Suprapubic skin (tissue), 4 donors: ENCODE measurements at places on chromosomes 7 and 10. TPM values are rescaled to one million over a fixed set of nuclear protein-coding genes. Genes with fewer than 3 reads are reported as not detected.

DNA sequence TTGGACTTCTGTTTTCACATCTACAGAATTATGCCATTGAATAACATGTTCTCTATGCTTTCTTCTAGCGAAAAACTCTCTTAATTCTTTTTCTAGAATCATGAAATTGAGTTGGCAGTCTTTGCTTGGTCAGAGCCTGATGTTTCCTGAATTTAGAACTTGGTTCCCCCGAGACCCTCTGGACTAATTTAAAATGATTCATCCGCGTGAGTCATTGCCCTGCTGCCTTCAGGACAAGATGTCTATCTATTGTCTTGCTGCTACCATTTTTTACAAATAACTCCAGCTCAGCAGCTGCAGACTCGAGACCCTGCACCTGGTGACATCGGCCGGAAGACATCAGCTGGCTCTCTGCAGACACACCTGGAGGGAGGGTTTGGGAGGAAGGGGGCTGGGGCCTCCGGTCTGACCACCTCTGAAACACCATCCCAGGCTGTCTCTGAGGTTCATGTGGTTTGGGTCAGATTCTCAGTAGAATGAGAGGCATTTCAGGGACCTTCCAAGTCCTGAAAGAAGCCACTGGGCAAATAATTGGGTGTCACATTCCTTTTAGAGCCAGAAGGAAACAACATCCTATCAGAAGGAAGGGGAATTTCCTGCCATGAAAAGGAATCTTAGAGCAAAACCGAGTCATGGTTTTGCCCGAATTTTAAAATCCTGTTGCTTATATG lies 20.9 kb upstream of the KLF6 start:
- no peak for DNase-seq
- peaks cover 68% of the 10 kb centered on the region for H3K4me1 ChIP-seq

DNA sequence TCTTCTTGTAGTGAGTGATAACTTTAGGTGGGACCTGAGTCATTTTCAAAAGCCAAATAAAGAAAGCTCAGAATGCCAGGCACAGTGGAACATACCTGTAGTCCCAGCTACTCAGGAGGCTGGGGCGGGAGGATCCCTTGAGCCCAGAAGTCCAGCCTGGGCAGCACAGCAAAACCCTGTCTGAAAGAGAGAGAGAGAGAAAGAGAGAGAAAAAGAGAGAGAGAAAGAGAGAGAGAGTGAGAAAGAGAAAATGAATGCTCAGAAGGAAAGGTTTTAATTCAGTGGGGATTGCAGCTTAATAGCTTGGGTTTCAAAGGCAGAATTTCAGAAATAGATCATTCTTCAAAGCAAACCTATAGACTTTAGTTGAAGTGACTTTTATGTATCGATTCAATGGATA lies 25.7 kb downstream of the GPNMB start:
- no peak overlapping the region for H3K27ac ChIP-seq
- peaks cover 91% of the 10 kb centered on the region for H3K36me3 ChIP-seq
- H3K27me3 ChIP-seq, result no peaks in the 10 kb centered on the region

- no peak overlapping the region for H3K27ac ChIP-seq
- H3K36me3 ChIP-seq, result no peaks in the 10 kb centered on the region
- no peaks in the 10 kb centered on the region for H3K27me3 ChIP-seq
- no peak for DNase-seq
- H3K4me3 ChIP-seq, result no peak overlapping the region
Measured at GRCh38 chr7:69696054-69696591, 97.8 kb downstream of the AUTS2 start.

DNA sequence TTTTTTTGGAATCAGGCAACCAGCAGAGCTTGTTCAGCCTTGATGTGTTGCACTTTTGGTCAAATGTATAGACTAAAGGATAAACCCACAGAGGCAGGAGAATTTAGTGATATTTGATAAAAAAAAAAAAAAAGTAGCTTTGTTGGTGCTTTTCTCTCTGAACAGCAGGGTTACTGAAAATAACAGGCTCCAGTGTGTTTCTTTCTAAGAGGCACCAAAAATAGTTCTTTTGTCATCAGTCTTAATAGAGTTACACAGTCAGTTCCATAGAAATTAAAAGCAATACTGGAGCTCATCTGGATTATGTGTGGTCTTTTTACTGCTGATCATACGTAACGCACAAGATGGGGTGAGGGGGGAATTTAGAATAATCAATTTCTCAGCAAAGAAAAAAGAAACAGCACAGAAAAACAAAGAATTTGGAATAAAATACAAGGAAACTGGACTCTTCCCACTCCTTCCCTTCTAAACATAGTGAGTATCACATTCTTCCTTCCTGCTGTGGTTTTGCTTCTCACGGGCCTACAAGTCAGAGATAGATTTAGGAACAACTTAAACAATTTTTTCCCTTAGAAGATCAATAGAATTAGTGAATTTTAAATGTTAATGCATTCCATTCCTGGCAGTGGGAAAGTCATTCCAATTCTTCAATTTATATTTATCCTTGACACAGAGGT lies 178.8 kb upstream of the AKR1E2 start:
- no peak overlapping the region for H3K27ac ChIP-seq
- no peaks in the 10 kb centered on the region for H3K27me3 ChIP-seq
- H3K36me3 ChIP-seq, result no peaks in the 10 kb centered on the region

DNA sequence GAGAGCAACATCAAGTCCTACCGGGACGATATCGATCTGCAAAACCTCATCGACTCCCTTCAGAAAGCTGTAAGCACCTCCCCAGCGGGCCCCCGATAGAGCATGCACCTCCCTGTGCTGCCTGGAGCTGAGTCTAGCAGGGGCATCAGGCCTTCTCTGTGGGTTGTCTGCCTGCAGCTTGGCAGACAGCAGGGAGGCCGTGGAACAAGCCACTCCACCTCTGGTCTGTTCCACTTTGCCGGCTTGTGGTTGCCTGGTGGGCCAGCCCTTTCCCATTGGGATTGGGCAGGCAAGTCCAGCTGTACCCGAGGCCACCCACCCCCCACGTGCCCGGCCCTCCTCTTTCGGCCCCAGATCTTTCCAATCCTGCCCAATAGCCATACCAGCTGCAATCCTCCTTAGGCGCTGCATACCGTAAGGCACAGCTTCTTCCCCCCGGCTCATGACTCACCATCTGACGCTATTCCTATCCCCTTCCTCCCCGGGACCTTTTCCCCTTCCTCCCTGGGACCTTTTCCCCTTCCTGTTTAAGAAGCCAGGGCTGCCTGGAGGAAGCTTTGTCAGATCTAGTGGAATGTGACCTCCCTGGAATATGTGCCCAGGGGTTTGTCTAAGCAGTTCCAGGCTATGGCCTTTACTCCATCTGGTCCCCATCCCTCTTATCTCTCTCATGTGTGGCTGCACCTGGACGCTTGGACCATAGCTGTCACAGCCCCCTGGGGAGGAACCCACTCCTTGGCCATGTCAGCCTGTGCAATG lies 28.1 kb upstream of the SH2D4B start:
- no peak overlapping the region for H3K27ac ChIP-seq
- DNase-seq, result no peak
- H3K4me1 ChIP-seq, result peaks cover 34% of the 10 kb centered on the region
- H3K36me3 ChIP-seq, result peaks cover 82% of the 10 kb centered on the region
- no peak overlapping the region for H3K4me3 ChIP-seq
- no peaks in the 10 kb centered on the region for H3K27me3 ChIP-seq

- no peak overlapping the region for H3K4me3 ChIP-seq
- H3K27me3 ChIP-seq, result no peaks in the 10 kb centered on the region
- no peak overlapping the region for H3K27ac ChIP-seq
- peaks cover 10% of the 10 kb centered on the region for H3K36me3 ChIP-seq
- H3K4me1 ChIP-seq, result no peaks in the 10 kb centered on the region
Measured at GRCh38 chr7:30926313-30926712, 14.7 kb downstream of the AQP1 start.

DNA sequence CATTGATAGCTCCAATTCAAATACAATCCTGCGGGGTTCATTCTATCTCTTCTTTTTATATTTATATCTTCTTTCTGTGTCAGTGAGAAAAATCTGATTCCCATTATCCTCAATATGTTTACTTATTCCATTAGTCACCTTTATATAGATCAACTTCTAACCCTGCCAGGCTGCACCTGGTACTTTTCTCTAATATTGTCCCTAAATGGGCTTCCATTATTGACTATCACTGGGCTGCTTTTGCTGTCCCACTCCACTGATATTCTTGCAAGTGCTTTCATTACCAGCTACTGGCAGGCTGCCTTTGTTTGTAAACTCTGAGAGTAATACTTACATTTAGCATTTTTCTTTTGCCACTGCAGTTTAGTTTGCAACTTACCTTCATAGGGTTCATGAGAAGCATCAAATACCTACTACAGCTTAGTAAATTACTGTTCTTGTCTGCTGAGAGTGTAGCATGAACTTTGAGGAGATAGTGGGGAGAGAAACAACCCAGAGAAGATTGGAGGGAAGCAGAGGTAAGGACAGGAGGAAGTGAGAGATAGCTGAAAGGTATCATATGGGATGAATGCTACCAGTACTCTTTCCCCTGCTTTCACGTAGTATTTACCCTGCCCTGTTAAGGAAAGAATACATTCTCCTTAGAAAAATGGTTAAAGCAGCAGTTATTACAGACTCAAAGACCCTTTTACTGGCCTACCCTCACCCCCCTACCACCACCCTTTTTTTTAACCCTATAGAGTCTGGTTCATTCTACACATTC lies 119.1 kb downstream of the PHTF2 start:
- no peak overlapping the region for H3K27ac ChIP-seq
- no peak for DNase-seq
- H3K4me3 ChIP-seq, result no peak overlapping the region
- no peaks in the 10 kb centered on the region for H3K36me3 ChIP-seq
- no peaks in the 10 kb centered on the region for H3K4me1 ChIP-seq
- no peaks in the 10 kb centered on the region for H3K27me3 ChIP-seq

The MMD2 gene
- not detected for total RNA-seq

- H3K27ac ChIP-seq, result no peak overlapping the region
- H3K36me3 ChIP-seq, result no peaks in the 10 kb centered on the region
- peaks cover 20% of the 10 kb centered on the region for H3K4me1 ChIP-seq
- no peak overlapping the region for H3K4me3 ChIP-seq
Measured at GRCh38 chr10:50497758-50498157, 126.0 kb downstream of the SGMS1 start.

The ZNF727 gene
- total RNA-seq, result 1.9 TPM

DNA sequence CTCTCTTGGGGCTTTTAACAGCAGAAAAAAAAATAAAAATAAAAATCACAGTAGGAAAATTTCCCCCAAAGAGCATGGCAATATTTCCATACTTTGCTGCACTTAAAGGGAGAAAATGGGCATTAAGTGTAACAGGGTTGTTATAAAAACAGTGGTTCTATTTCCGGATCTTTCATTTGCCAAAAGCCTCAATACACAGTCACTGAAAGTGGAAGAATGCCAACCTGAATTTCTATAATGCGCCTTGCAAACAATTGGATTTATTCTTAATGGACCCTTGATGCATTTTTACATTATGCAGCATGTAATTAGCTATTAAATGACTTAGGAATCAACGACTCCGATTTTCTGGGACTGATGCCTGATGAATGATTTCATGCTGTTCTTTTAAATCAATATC lies 127.6 kb upstream of the NANOS1 start:
- peaks cover 3% of the 10 kb centered on the region for H3K27me3 ChIP-seq
- DNase-seq, result no peak
- H3K4me1 ChIP-seq, result no peaks in the 10 kb centered on the region

The WDR86 gene
- not detected for total RNA-seq

The TCAF2 gene
- total RNA-seq, result 3.0 TPM

The ZRANB1 gene
- 29.3 TPM for total RNA-seq

DNA sequence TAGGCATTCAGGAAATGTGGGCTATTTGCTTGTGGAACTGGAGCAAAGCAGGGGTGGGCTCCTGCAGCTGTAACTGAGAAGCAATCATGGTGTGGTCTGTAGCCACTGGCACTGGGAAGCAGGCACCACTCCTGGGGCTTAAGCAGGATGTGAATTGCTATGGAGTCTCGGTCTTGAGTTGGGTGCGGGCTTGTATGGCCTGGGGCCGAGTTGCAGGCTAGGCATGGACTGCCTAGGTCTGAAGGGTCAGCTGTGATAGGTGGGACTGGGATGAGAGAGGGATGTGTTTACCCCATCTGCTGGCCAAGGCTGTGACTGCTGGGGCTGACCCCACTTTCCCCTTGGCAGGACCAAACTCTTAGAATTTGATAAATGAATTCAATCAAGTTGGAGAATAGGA lies 43.0 kb downstream of the ADCY1 start:
- no peaks in the 10 kb centered on the region for H3K4me1 ChIP-seq
- H3K4me3 ChIP-seq, result no peak overlapping the region
- H3K27me3 ChIP-seq, result no peaks in the 10 kb centered on the region
- H3K27ac ChIP-seq, result no peak overlapping the region
- DNase-seq, result no peak
- H3K36me3 ChIP-seq, result no peaks in the 10 kb centered on the region

GRCh38 chr10:20446561-20447193 lies 450.4 kb downstream of the NEBL start:
- no peak overlapping the region for H3K4me3 ChIP-seq
- H3K27ac ChIP-seq, result no peak overlapping the region
- H3K36me3 ChIP-seq, result no peaks in the 10 kb centered on the region
- no peaks in the 10 kb centered on the region for H3K27me3 ChIP-seq

DNA sequence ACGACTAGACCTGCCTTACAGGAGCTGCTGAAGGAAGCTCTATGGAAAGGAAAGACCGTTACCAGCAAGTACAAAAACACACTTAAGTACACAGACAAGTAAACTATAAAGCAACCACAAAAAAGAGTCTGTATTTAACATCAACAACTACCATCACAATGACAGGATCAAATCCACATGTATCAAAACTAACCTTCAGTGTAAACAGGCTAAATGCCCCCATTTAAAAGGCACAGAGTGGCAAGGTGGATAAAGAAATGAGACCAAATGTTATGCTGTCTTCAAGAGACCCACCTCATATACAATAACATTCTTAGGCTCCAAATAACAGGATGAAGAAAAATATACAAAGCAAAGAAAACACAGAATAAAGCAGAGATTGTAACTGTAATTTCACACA lies 307.0 kb upstream of the DKK1 start:
- H3K27ac ChIP-seq, result no peak overlapping the region
- no peak for DNase-seq
- H3K27me3 ChIP-seq, result no peaks in the 10 kb centered on the region
- H3K36me3 ChIP-seq, result no peaks in the 10 kb centered on the region
- no peaks in the 10 kb centered on the region for H3K4me1 ChIP-seq

The PCGF6 gene
- 7.2 TPM for total RNA-seq

DNA sequence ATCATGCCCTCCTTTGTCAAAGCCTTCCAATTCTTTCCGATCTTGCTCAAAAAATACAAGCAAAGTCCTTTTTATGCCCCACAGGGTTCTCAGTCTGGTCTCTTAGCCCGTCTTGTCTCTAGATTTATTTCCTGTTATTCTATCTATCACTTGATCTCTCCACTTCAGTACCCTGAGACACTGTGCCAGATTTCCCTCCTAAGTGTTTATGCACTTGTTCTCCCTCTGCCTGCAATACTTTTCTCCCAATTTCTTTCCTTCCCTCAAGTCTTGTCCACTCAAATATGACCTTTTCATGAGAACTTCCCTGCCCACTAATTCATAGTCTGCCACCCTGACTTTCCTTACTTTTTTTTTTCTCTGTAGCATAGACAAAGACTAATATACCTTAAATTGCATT lies 141.4 kb downstream of the MBL2 start:
- H3K4me1 ChIP-seq, result no peaks in the 10 kb centered on the region
- no peaks in the 10 kb centered on the region for H3K27me3 ChIP-seq
- H3K4me3 ChIP-seq, result no peak overlapping the region
- H3K36me3 ChIP-seq, result no peaks in the 10 kb centered on the region
- no peak for DNase-seq
- no peak overlapping the region for H3K27ac ChIP-seq

- peaks cover 8% of the 10 kb centered on the region for H3K36me3 ChIP-seq
- no peaks in the 10 kb centered on the region for H3K27me3 ChIP-seq
- H3K4me3 ChIP-seq, result no peak overlapping the region
Measured at GRCh38 chr10:103127241-103127640, 65.8 kb downstream of the NT5C2 start.
